Left hindlimb (tissue), 1 donor: ENCODE measurements at places on chromosomes 16 and 17.

DNA sequence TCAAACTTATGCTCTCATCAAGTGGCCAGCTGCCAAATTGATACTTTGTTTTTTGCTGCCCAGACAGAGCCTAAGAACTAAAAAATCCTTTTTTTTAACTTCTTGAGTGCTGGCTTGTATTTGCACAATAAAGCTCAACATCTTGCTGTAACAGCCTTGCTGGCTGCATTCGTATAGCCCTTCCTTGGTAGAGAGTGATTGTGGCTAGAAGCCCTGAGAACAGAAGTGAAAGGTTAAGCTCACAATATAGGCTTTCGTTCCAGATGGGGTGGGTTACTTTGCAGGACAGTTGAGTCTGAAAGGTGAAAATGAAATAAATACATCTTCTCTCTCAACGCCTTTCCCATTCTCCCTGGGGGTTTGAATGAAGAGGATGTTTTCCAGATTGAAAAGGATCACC, 278.8 kb downstream of the HS3ST3B1 start:
- DNase-seq = no peak

DNA sequence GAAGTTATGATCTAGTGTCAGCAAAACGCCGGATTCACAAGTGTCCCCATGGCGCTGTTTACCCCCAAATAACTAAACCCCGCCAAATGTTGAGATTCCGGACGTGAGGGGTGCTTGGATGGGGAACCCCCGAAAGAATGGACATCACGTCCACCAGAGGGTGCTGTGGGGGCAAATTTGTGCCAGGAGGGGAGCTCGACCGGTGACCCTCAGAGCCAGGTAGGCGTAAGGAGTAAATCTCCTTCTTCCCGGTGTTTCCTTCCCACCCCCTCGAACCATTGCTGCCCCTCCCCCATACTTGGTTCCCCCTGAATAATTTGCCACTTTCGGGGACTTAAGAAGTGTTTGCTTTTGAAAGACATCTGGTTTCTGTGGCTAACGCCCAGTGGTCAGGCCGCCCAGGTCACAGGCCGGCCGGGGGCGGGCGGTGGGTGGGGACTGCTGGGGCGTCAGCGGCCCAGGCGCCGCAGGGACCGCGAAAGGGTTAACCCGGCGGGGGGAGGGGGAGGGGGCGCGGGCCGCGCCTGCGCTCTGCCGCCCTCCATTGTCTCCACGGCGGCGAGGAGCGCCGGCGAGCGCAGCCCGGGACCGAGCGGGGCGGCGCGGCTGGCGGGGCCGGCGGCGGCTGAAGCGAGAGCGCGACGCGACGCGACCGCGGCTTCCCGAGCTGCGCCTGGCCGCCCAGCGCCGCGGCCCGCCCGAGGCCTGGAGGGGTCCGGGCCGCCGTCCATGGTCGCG, at the start of gene ZNRF1:
Gene ZNRF1, plus strand, starts transcription at position 544 of the 738 bp plus-strand sequence. CDS start 648 bp downstream, outside the sequence.
- peak; percentile 90 for DNase-seq

DNA sequence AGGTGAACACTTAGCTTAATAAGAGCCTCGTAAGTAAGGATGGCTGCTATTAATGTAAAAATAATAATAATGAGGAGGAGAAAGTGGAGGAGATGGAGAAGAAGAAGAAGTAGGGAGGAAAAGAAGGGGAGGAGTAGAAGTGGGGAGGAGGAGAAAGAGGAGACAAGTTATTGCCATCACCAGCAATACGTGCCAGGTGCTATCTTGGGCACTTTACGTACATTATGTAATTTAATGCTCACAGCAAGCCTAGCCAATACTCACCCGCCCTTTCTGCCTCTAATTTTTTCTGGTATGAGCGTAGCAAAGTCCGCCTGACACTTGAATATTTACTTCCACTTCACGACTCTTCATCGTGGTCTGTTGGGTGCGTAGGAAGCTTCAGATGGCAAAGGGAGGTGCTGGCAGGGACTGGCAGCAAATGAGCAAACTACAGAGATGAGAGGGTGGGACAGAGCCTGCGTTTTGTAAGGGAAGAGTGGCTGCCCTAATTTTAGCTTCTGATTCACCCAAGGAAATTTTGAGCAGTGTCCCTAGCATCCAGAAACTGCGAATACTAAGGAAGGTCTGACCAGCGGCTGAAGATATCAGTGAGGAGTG, 42.1 kb upstream of the CDH13 start:
- no peak for DNase-seq

DNA sequence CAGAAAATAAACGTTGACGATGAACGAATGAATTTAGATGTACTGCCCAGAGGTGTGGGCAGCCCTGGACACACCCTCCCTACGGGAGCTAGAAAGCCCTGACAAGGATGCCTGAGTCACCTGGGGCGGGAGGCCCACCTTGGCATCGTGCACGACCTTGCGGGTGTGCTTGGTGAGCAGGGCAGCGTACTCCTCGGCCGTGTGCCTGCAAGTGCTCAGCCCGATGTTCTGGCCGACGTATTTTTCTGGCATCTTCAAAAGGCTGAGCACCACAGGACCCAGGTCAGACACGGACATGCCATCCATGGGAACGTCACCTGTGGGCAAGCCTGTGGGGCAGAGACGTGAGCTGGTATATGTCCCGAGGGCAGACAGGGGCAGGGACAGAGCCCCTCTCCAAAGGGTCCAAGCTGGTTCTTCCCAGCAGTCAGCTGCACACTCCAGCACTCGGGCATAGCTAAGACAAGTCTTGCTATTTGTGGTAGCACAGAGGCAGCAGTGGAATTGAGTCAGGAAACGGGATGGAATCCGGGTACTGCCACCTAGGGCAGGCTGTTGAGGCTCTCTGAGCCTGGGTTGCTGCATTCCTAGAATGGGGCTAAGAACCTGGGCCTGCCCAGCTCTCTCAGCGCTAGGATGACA, 10.8 kb downstream of the NMRAL1 start:
- DNase-seq = no peak

DNA sequence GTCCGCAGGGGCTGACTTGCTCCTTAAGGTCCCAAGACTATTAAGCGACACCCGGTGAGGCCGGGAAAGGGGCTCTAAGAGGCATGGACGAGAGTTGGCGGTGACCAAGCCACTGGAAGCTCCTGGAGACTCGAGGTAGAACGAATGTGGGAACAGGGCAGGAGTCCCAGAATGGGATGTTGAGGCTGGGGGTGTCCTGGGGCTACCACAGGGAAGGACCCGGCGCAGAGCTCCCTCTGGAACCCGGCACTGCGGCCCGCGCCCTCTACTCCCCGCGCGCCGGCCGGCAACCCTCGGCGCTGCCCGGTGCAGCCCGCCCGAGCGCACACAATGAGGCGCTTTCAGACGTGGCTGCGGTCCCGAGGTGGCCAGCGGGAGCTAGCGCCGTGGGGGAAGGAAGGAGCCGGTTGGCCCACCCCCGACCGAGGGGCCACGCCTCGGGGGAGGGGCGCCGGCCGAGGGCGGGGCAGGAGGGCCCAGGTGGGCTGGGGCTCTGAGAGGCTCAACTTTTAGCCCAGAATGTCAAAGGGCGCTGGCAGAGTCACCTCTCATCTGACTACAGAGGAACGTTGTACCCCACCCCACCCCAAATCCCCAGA, at the start of gene CHST6:
Gene CHST6, minus strand, starts transcription at position 366 of the 599 bp plus-strand sequence. CDS start 15,613 bp downstream, outside the sequence.
- DNase-seq = peak; percentile 79

DNA sequence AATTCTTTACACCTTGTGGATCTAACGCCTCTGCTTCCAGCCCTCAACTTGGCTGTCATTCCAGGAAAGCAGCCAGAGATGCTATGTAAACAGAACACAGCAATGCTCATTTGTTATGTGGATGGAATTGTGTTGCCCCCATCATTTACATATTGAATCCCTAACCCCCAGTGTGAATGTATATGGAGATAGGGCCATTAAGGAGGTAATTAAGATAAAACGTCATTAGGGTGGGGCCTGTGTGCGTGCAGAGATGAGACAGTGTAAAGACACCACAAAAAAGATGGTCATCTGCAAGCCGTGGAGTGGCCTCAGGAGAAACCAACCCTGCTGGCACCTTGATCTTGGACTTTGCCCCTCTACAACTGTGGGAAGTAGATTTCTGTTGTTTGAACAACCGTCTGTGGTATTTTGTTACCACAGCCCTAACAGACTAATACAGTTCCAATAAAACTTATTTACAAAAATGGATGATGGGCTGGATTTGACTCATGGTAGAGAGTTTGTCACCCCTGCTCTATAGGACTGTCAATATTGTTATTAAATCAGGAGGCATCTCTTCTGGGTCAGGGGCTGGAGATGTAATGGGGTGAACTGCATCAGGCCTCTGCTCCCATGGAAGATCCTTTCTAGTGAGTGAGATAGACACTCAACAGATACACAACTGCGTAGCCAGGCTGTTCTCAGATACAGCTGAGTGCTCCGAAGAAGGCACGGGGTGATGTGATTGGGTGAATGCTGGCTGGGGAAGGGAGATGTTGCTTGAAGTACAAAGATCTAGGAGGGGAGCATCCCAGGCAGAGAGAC, 339.0 kb downstream of the SNX29 start:
- DNase-seq = no peak
